ENCODE measurements at places on chromosomes 12 and 14.

DNA sequence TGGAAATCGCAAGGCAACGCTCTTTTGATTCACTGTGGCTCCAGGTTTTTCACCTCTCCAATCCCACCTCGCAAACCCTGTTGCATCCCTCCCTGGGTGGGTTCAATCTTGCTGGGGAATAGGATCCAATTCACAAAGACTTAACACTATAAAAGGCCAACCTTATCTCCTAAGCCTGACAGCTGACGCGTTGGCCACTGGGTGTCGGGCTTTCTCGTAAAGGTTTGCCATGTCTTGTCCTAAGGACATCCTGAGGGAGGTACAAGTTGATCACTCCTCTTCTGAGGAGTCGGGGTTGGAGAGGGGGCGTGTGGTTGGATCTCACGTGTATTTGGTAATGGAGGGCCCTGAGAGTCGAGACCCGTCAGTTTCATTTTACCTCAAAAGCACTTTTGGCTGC lies 112.6 kb upstream of the FZD10 start:
- peak; percentile 54 for DNase-seq

- DNase-seq: peak; percentile 84
Observed at GRCh38 chr14:31090883-31091764, 64.9 kb upstream of the STRN3 start.

- no peak for DNase-seq
Observed at GRCh38 chr12:100197486-100197885, 3.1 kb upstream of the ACTR6 start.

- DNase-seq: no peak
Observed at GRCh38 chr12:1531654-1532374, 62.6 kb downstream of the FBXL14 start.

GRCh38 chr14:61588419-61588901 lies 106.9 kb upstream of the HIF1A start:
- DNase-seq: no peak

GRCh38 chr12:76569685-76570604 lies 10.4 kb upstream of the OSBPL8 start:
- DNase-seq: peak; percentile 53

Measured in SK-MEL-5 (cell line).